ENCODE measurements at places on chromosomes 6 and 20. TPM values are rescaled to one million over a fixed set of nuclear protein-coding genes. Genes with fewer than 3 reads are reported as not detected.

- no peak for DNase-seq
- no peaks in the 10 kb centered on the region for H3K4me1 ChIP-seq
- no peak overlapping the region for H3K4me3 ChIP-seq
- H3K27me3 ChIP-seq, result no peaks in the 10 kb centered on the region
These were observed 16.5 kb downstream of the SMLR1 start for GRCh38 chr6:130843575-130844320.

- no peak for DNase-seq
- no peaks in the 10 kb centered on the region for H3K36me3 ChIP-seq
- peak overlapping the region; percentile 89 for H3K27ac ChIP-seq
- H3K4me1 ChIP-seq, result no peaks in the 10 kb centered on the region
These were observed 44.0 kb upstream of the POU5F1 start for GRCh38 chr6:31214516-31214915.

The SLC35D3 gene
- not detected for total RNA-seq

DNA sequence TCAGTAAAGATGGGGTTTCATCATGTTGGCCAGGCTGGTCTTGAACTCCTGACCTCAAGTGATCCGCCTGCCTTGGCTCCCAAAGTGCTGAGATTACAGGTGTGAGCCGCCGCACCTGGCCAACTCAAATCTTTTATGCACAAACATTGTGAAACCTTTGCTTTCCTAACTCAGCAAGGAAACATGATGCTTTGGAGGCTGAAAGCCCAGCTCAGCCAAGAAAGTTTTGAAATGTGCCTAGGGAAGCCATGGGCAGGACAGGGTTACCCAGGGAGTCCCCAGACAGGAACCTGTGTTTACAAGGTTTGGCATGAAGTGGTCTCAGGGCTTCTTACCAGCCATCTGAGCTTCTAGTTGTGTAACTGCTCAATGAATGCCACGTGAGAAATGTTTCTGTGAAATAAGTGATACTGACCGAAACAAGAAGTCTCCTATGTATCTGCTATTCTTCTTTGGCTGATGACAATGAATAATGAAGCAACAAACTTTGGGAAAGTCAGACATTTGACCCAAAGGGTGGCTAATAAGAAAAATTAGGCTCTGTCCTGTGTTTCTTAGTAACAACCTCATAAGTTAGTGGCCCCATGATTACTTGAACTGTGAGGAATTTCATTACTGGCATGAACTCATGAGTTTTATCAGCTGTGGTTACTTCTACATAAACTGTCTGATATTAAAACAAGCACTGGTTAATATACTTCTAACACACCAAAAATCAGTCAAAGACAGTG lies 163.5 kb downstream of the KIF6 start:
- no peak for DNase-seq
- no peak overlapping the region for H3K27ac ChIP-seq
- H3K27me3 ChIP-seq, result no peaks in the 10 kb centered on the region
- H3K4me3 ChIP-seq, result no peak overlapping the region

DNA sequence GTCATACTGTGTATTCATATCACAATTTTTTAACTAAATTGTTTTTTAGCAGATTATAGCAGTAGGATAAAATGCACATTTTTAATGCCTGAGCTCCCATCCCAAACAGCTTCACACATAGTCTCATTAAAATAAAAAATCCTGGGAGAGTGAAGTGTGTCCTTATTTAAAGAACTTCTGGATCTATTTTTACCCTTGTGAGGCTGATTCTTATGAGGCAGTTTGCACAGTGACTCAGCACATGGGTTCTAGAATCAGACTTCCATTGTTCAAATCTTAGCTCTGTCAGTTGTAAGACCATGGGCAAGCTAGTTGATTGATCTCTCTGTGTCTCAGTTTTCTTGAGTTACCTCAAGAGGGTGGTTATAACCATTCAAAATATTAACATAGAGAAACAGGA lies 72.3 kb downstream of the MACROD2 start:
- DNase-seq, result no peak
- H3K36me3 ChIP-seq, result no peaks in the 10 kb centered on the region
- H3K27ac ChIP-seq, result no peak overlapping the region
- no peaks in the 10 kb centered on the region for H3K4me1 ChIP-seq
- H3K4me3 ChIP-seq, result no peak overlapping the region

- no peak overlapping the region for H3K4me3 ChIP-seq
- no peak for DNase-seq
- no peak overlapping the region for H3K27ac ChIP-seq
- no peaks in the 10 kb centered on the region for H3K4me1 ChIP-seq
- no peaks in the 10 kb centered on the region for H3K36me3 ChIP-seq
- peaks cover 3% of the 10 kb centered on the region for H3K27me3 ChIP-seq
These were observed 32.5 kb upstream of the MCUR1 start for GRCh38 chr6:13846841-13847240.

- no peak overlapping the region for H3K4me3 ChIP-seq
- no peaks in the 10 kb centered on the region for H3K36me3 ChIP-seq
- H3K4me1 ChIP-seq, result no peaks in the 10 kb centered on the region
- DNase-seq, result no peak
- no peak overlapping the region for H3K27ac ChIP-seq
These were observed 11.3 kb downstream of the SLC2A12 start for GRCh38 chr6:134041093-134041492.
